ENCODE measurements at places on chromosomes 2 and 18. TPM values are rescaled to one million over a fixed set of nuclear protein-coding genes. Genes with fewer than 3 reads are reported as not detected.

DNA sequence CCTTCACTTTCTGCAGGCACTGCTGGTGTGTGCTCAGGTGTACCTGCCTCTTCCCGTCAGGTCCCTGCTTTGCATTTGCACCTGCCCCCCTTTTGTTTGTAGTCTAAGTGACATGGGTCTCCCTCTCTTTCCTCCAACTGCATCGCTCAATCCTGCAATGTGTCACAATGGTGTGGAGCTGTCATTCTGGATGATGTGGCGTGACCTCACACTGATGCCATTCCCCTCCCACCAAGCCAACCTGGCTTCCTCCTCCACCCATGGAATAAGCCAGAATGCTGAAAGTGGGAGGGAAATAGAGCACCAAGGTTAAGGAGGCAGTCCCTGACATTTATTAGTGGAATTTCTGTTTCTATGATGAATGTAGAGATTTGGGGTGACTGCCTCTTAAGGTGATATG, 156.7 kb downstream of the ZBTB7C start:
- DNase-seq: no peak
- H3K4me1 ChIP-seq: no peaks in the 10 kb centered on the region
- H3K27me3 ChIP-seq: peaks cover 16% of the 10 kb centered on the region
- no peak overlapping the region for H3K4me3 ChIP-seq

- no peak for DNase-seq
- H3K4me1 ChIP-seq: no peaks in the 10 kb centered on the region
- no peak overlapping the region for H3K4me3 ChIP-seq
Observed at GRCh38 chr2:15546297-15547098, 14.6 kb downstream of the NBAS start.

DNA sequence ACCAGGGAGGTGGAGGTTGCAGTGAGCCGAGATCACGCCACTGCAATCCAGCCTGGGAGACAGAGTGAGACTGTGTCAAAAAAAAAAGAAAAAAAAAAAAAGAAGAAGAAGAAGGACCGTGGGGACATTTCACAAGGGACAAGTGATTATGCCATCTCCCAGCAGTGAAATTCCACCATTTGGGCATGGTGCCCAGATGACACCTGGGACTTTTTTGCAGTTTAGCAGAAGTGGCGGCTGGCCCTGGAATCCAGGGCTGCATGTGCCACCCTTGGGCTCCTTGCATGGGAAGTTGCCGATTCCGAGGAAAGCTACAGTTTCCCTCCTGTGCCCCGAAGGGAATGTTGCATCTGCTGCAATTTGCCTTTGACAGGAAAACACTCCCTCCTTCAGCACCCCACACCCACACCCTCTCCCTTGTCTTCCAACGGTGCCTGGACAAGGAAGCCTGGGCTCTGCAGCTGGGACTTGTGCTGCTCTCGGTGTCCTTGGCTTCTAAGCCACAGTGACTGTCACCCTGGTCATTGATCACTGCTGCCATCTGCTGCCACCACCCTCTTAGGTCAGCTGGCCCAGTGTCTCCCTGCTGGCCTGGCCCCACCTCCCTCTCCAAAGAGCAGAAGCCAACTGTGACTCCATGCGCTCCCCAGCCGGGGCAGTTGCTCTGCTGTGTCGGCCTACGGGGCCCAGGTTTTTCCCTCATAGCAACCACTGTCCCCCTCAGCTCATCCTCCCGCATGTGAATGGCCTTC, 56.4 kb upstream of the LRRC30 start:
- DNase-seq: no peak
- no peak overlapping the region for H3K27ac ChIP-seq
- H3K4me3 ChIP-seq: no peak overlapping the region
- no peaks in the 10 kb centered on the region for H3K36me3 ChIP-seq
- no peaks in the 10 kb centered on the region for H3K27me3 ChIP-seq

- DNase-seq: no peak
- H3K36me3 ChIP-seq: no peaks in the 10 kb centered on the region
- H3K4me3 ChIP-seq: no peak overlapping the region
- no peaks in the 10 kb centered on the region for H3K27me3 ChIP-seq
- peaks cover 11% of the 10 kb centered on the region for H3K4me1 ChIP-seq
Observed at GRCh38 chr2:53234548-53234903, 533.1 kb upstream of the CHAC2 start.

DNA sequence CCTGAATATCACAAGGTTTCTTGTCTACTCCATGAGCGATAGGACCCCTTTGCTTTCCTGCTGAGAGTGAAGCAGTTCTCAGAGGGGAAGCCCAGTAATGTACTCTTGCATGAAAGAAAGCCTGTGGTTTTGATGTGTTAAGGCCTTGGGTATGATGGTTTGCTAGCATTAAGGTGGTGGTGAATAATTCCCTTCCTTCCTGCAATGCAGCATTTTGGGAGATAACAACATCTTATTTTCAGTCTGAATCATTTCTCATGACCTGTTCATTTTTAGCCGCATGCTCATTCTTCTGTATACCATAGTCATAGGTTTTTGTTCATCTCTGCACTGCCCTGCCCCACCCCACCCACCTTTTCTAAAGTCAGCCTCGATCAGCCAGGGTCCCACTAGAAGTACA, 66.2 kb downstream of the HNMT start:
- H3K27me3 ChIP-seq: no peaks in the 10 kb centered on the region
- no peak overlapping the region for H3K27ac ChIP-seq
- no peaks in the 10 kb centered on the region for H3K4me1 ChIP-seq
- H3K4me3 ChIP-seq: no peak overlapping the region
- H3K36me3 ChIP-seq: no peaks in the 10 kb centered on the region
- no peak for DNase-seq

DNA sequence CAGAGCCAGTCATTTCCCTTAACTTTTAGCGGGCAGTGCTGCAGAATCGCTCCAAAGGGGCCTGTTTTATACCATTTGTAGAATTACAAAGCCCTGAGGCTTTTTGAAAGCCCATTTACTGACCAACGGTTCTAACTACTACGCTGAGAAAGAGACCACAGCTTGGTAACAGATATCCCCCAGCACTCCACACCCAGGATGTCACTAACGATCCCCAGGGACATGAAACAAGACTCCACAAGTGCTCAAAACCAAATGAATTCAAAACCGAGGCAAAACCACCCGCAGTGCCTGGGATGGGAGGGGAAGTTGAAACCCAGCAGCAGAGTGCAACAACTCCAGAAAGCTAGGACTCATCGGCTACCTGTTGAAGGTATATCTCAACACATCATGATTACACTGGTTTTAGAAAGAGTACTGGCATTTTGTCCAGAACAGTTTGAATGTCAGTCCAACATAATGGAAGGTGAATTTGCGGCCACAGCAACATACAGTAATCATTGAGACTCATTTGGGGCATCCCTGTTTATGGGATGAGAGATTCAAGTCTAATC, 33.6 kb upstream of the LRP2 start:
- H3K4me3 ChIP-seq: no peak overlapping the region
- no peak overlapping the region for H3K27ac ChIP-seq
- no peak for DNase-seq
- H3K36me3 ChIP-seq: no peaks in the 10 kb centered on the region
- H3K4me1 ChIP-seq: no peaks in the 10 kb centered on the region
- peaks cover 19% of the 10 kb centered on the region for H3K27me3 ChIP-seq

- peaks cover 15% of the 10 kb centered on the region for H3K4me1 ChIP-seq
- H3K4me3 ChIP-seq: no peak overlapping the region
- H3K36me3 ChIP-seq: no peaks in the 10 kb centered on the region
- no peak for DNase-seq
- H3K27me3 ChIP-seq: no peaks in the 10 kb centered on the region
- no peak overlapping the region for H3K27ac ChIP-seq
Observed at GRCh38 chr18:75405351-75405750, 22.2 kb downstream of the SMIM21 start.

The MYOM1 gene
- 1.2 TPM for total RNA-seq

GRCh38 chr2:120262150-120262549, 9.5 kb downstream of the RALB start:
- no peaks in the 10 kb centered on the region for H3K27me3 ChIP-seq
- no peak overlapping the region for H3K4me3 ChIP-seq
- H3K36me3 ChIP-seq: peaks cover 20% of the 10 kb centered on the region
- peaks cover 28% of the 10 kb centered on the region for H3K4me1 ChIP-seq
- H3K27ac ChIP-seq: no peak overlapping the region

The RAMP1 gene
- 0.97 TPM for total RNA-seq

GRCh38 chr2:118706371-118706770, 141.1 kb downstream of the EN1 start:
- H3K36me3 ChIP-seq: no peaks in the 10 kb centered on the region
- no peak for DNase-seq
- no peak overlapping the region for H3K27ac ChIP-seq
- peaks cover 2% of the 10 kb centered on the region for H3K27me3 ChIP-seq

The DSEL gene
- total RNA-seq: 0.14 TPM

DNA sequence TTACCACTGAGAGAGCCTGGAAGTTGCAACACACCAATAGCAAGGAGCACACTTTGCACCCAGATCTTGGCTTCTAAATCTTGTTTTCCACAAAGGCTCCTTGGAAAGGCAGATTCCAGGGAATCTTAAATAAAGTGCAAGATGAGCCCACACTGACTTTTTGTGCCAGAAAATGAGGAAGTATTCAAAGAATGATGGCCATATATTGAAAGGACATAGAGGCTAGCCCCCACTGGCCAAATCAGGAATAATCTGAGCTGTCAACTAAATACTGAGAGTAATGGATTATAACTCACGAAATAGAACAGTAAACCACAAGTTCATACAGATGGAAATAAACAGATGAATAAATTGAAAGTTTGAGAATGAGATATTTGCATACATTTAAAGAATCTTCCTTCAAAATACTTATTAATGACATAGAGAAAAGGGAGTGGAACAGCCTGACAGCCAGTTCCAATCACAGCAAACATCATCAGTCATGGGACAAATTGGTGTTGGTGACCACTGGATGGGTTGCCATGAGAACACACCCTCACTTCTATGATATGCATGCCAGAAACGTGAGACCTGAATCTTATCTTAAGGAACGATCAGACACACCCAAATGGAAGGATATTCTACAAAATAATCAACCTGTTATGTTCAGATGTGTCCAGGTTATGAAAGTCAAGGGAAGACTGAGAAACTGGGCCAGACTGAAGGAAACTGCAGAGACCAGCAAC, 12.2 kb upstream of the ACKR3 start:
- DNase-seq: no peak
- H3K27me3 ChIP-seq: no peaks in the 10 kb centered on the region
- peaks cover 19% of the 10 kb centered on the region for H3K36me3 ChIP-seq
- no peak overlapping the region for H3K27ac ChIP-seq

DNA sequence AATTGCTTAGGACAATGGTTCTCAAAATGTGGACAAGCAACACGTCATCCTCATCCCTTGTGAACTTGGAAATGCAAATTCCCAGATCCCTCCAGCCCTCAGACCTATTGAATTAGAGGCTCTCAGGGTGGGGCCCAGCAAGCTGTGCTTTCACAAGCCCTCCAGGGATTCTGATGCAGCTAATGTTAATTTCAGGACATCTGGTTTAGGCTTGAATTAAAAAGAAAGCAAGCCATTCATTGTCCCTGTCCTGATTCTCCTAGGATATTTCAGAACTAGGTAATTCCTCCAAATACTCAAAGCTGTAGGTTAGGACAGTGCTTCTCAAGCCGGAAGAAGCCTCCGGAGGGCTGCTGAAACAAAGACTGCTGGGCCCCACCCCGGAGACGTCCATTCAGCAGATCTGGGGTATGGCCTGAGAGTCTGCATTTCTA, 26.0 kb upstream of the GLI2 start:
- H3K27ac ChIP-seq: no peak overlapping the region
- H3K27me3 ChIP-seq: peaks cover 7% of the 10 kb centered on the region
- H3K36me3 ChIP-seq: no peaks in the 10 kb centered on the region
- DNase-seq: no peak
- no peaks in the 10 kb centered on the region for H3K4me1 ChIP-seq
- H3K4me3 ChIP-seq: no peak overlapping the region

- no peak overlapping the region for H3K27ac ChIP-seq
- no peaks in the 10 kb centered on the region for H3K27me3 ChIP-seq
Observed at GRCh38 chr2:55148269-55148668, 83.8 kb downstream of the CLHC1 start.

All from activated CD4-positive, alpha-beta memory T cell treated with anti-CD3 and anti-CD28 coated beads for 36 hours (primary cell).